Esophagus mucosa (tissue), 1 donor: ENCODE measurements at places on chromosomes 16 and 17.

GRCh38 chr16:64742455-64743223 is 379.2 kb downstream of the CDH11 start:
- ATAC-seq: no peak

DNA sequence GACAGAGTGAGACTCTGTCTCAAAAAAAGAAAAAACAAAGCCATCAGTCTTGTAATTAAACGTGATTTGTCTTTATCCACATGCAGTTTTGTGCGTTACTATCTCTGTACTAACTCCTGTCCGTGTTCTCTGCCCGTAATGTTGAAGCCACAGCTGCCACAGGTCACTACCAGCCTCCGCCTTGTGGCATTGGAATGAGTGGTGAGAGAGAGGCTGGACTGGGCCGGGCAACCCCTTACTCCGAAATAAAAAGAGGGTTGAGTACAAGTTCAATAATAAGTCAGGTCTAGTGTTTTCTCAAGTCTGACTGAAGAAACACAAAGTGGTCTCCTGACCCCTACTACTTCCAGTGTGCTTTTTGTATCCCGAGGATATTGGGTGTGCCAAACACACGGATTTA is 5.4 kb downstream of the DNAJA3 start:
- ATAC-seq: no peak

DNA sequence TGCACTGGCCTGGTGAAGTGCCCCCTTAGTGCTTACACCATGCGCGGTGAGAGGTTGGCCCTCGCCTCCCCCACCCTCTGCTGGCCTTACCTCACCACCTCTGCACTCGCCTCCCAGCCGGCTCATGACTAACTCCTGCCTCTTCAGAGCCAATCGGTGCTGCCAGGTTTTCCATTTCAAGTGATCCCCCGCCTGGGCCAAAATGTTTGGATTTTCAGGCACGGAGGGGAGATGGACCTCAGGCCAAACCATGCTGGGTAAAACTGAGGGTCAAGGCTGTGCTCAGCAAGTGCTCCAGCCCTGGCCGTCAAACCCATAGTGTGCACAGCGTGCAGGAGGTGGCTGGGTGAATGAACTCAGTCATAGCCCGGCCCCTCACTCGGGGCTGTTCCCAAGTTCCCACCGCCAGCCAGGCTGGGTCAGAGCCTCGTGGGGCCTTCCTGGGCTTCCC is 175.4 kb downstream of the SEC14L1 start:
- ATAC-seq: peak; percentile 14

DNA sequence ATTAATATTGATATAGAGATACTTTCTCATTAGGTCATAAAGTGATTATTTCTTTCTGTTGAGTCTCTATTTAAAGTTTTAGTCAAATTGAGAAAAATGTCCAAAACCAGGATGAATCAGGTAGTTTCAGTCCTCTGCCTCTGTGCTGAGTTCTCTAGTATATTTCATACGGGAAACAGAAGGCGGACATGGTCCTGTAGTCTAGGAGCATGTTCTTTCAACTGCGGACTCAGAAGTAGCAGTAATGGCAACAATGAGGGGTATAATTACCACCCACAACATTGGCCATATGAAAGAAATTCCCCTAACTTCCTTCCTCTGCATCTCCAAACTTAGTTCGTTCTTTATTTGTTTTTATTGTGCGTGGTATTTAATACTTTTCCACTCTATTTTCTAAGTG is 50.1 kb downstream of the TBX4 start:
- ATAC-seq: no peak

GRCh38 chr16:81035975-81036750 is 521 bp downstream of the ATMIN start:
- peak; percentile 36 for ATAC-seq
